Memory B cell (primary cell): ENCODE measurements at places on chromosomes 5 and 9.

GRCh38 chr9:98453589-98454311 lies 198.3 kb upstream of the TBC1D2 start:
- no peak for DNase-seq

DNA sequence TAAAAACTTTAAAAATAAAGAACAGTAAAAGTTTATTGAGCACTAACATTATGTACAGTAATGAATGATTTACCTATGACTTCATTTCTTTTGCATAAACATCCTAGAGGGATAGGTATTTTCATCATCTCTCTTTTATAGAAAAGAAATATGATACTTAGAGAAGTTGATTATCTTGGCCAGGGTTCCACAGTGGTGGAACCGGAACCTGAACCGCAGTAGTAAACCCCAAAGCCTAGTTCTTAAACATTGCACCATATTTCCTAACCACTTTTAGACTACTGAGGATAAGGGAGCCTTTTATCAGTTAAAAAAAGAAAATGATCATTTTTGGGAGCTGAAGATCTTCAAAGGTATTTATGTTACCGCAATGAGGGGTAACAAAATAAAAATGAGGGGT lies 205.7 kb upstream of the SGCD start:
- DNase-seq, result no peak

DNA sequence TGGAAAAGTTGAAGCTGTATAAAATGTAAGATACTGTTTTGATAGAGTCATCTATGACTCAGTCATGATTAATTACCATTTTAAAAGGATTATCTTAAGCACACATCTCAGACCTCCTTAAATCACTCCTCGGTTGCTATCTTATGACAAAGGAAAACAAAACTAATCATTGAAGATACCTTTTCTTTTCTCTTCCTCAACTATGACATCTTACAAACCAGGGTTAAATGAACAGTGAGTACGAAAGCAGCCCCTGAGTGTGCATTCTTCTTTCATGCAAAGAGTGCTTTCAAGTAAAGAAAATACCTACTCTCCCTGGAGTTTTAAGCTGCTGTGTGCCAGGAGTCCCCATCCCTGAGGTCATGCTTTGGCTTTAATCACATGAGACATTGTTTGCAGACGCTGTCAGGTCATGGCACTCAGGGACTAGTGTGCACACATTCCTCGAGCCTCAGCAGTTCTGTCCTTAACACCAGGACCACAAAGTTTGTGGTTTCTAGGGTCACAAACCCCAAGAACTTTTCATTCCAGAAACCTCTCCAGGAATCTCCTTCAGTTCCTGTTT lies 86.7 kb upstream of the ICE1 start:
- DNase-seq, result no peak

GRCh38 chr9:21580636-21581378 lies 98.7 kb upstream of the IFNE start:
- DNase-seq, result no peak

DNA sequence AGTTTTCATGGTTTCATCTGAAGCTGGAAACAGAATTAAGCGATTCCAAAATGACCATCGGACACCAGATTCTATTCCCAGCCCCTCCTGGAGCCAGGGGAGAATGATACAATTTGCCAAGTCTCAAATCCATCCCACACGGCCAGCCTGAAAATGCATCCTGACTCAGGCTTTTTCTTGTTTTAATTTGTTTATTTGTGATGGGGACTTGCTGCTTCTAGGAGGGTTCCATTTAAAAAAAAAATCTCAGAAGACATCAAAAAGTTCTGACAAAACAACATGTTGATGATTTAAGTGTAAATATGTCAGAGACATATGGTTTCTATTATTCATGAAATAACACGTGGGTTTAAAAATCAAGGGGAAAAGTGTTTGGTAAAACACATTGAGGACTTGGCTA lies 173.2 kb downstream of the GAS1 start:
- DNase-seq, result no peak

- no peak for DNase-seq
Measured at GRCh38 chr5:168550656-168551055, 21.6 kb downstream of the FBLL1 start.

- DNase-seq, result no peak
Measured at GRCh38 chr9:38228331-38229103, 159.5 kb upstream of the SHB start.

GRCh38 chr5:76380346-76381066 lies 22.6 kb upstream of the IQGAP2 start:
- DNase-seq, result no peak

DNA sequence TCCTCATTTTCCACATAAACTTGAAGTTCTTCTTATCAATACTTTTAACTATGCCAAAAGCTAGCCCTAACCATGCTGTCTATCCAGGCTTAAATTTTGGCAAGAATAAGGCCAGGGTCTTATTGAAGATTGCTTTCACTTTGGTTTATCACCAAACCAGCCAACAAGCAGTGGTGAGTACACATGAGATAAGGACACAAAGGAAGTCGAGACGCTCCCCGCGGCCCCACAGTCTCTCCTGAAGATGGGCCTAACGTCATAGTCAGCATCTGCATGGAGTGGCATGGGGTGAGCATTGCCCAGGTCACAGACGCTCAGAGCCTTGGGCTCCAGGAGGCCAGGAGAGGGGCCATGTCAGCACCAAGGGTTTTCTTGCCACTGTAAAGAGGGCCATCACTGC lies 80.3 kb downstream of the ATPSCKMT start:
- DNase-seq, result no peak

DNA sequence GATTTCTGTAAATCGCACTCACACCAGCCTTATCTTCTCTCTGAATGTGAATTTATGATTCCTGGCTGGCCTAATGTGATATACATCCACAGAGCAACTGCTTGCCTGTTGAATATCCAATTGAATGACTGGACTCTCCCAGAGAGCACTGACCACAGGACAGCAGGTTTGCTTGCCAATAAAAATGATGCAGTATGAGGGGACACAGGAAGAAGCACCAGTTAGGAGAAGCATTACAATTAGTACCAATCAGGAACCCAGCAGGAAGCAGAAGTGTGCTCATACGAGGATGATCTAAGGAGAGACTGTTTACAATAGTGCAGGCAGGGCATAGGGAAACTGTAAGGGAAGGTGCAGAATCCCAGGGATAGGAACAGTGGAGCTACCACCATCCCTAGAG lies 127.2 kb upstream of the ZNF366 start:
- DNase-seq, result no peak

DNA sequence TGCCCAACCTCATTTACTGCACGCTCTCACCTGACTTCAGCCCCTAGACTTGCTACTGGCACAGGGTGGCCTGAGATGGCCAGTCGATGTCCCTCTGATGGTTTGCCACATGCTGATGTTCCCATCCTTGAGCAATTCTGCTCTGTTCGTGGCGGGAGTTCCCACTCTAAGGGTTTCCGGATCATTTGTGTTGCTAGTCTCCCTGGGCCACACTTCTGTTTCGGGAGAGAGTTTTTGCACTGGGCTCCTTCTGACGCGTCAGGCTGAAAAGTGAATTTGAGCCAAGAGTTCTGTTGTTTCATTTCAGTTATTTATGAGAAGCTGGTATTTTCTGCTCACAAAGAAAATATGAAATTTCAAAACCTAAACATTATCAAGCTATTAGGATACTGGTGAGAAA lies 597.7 kb downstream of the BNC2 start:
- no peak for DNase-seq

DNA sequence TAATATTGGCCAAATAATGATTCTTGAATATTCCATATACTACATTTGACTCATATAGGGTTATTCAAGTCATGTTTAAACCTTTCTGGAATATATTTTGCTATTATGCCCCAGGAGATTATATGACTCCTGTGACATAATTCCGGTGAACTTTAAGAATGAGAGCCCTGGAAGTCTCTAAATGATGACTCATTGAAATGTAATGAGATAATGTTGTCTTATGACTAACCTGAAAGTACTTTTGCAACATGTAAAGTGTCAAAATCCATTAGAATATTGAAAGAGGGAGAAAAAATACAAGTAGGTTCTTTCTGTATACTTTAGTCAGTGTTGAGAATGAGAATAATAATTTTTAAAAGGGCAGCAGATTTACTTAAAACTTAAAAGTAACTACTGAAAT lies 830.4 kb downstream of the MAT2B start:
- DNase-seq, result no peak

GRCh38 chr5:39760385-39761198 lies 335.8 kb upstream of the DAB2 start:
- no peak for DNase-seq

- DNase-seq, result no peak
Measured at GRCh38 chr9:98974106-98974505, 30.4 kb downstream of the COL15A1 start.

DNA sequence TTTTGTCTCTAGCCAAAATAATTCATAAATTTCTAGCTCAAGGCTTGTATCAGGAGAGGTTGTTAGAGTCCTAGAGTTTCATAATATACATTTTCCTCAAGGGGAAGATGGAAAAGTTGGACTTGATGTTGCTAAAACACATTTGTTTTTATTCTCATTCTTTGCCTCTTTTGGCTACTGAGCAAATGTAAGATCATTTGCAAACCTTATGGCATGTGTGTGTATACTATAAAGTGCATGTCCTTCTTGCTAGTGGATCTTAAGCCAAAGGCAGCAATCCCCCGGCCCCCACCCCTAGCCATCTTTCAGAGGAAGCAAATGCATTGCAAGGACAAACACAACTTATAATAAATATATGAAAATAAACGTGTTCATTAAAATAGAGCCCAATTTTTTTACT lies 43.0 kb downstream of the ADAMTSL1 start:
- no peak for DNase-seq

DNA sequence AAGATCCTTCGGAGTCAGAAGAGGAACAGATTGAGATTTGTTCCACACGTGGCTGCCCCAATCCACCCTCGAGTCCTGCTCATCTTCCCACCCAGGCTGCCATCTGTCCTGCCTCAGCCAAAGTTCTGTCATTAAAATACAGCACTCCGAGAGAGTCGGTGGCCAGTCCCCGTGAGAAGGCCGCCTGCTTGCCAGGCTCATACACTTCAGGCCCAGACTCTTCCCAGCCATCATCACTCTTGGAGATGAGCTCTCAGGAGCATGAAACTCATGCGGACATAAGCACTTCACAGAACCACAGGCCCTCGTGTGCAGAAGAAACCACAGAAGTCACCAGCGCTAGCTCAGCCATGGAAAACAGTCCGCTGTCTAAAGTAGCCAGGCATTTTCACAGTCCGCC lies 85.9 kb downstream of the GOLPH3 start:
- DNase-seq, result no peak

- no peak for DNase-seq
Measured at GRCh38 chr9:35910613-35911359, 1.5 kb downstream of the SPAAR start.

- no peak for DNase-seq
Measured at GRCh38 chr9:68775003-68775730, 70.1 kb downstream of the PIP5K1B start.

- no peak for DNase-seq
Measured at GRCh38 chr5:9046756-9047481, 499.0 kb downstream of the SEMA5A start.

- no peak for DNase-seq
Measured at GRCh38 chr9:111872886-111873285, 23.7 kb upstream of the UGCG start.

GRCh38 chr9:96619124-96619465 lies 548 bp downstream of the CDC14B start:
- DNase-seq, result peak; percentile 11

DNA sequence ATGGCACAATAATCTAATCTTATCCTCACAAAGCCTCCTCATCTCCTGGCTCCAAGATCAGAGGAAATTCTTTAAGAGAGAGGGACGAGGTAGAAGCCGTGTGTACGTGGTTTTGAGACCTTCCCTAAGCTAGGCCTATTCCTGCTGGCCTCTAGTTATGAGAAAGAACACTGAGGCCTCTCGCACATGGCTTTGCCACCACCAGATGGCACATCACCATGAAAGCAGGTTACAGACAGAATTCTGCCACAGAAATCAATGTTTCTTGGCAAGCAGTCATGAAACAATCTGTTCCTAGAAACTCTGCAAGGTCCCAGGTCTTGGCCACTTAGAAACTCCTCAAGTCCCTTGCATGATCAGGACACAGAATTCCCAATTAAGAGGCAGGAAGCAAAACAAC lies 268.2 kb upstream of the TAS2R1 start:
- DNase-seq, result no peak

DNA sequence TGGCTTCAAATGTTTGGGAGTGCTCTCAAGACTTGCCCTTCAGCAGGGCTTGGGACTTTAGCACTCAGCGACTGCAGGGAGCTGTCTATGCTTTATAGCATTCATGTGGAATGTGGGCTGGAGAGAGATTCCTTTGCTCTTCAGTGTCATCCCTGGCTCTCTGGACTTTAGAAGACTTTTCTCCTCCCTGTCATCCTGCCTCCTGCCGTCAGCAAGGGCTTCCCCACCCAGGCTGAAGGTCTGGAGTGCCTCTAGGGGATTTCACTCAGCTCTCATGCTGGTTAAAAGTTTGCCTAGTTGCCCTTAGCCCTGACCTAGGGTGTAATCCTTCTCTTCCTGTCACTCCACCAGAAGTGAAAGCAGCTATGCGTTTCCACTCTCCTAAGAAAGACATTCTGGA lies 210.9 kb downstream of the FRMD3 start:
- DNase-seq, result no peak

GRCh38 chr5:5290674-5291334 lies 131.7 kb upstream of the ICE1 start:
- no peak for DNase-seq

DNA sequence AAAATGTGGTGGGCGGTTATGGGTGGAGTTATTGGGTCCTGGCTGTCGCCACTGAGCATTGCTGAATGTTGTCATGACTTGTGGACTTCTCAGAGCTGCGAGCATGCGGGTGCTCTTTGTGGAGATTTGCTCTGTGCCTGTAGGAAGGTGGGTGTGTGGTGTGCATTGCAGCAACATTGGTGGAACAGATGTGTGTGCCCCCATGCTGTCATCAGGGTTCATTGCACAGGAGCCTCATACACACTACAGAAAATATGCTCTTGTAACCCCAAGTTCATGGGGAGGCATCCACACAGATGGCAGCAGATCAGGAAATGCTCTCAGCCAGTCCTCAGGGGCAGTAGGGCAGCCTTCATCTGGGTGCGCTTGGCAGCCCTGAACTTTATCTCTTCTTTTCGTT lies 55.9 kb upstream of the PHF2 start:
- no peak for DNase-seq

GRCh38 chr9:134454476-134454857 lies 128.2 kb downstream of the RXRA start:
- no peak for DNase-seq

GRCh38 chr9:116596646-116597045 lies 90.5 kb upstream of the TRIM32 start:
- no peak for DNase-seq

- DNase-seq, result no peak
Measured at GRCh38 chr9:68905129-68905528, 108.8 kb downstream of the PRKACG start.

DNA sequence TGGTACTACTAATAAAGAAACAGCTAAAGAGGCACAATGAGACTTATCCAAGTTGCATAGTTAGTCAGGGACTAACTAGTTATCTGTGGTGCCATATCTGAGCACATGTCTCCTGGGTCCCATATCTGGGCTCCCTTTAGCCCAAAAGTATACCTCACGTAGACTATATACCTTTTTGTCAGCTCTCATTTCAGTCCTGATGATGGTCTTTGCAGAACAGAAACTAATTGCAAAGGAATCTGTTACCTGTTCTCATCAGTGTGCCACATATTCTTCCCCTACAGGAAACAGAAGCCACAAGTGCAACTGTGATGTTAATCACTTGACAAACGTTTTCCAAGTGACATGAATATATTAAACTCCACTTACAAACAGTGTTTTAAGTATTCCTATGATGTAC lies 395.2 kb downstream of the KIAA0825 start:
- no peak for DNase-seq
